Hindlimb muscle (tissue), 1 donor: ENCODE measurements at places on chromosomes 1 and 21. TPM values are rescaled to one million over a fixed set of nuclear protein-coding genes. Genes with fewer than 3 reads are reported as not detected.

The IFI6 gene
- 99.0 TPM for polyA plus RNA-seq

The NPPB gene
- polyA plus RNA-seq = not detected

The CHIA gene
- polyA plus RNA-seq = not detected

The ADAM30 gene
- not detected for polyA plus RNA-seq

The HES2 gene
- 0.21 TPM for polyA plus RNA-seq

The DCST2 gene
- 2.1 TPM for polyA plus RNA-seq

The PRR9 gene
- polyA plus RNA-seq = not detected

The NFASC gene
- polyA plus RNA-seq = 1.8 TPM

The FCRL6 gene
- polyA plus RNA-seq = not detected

The SLC5A9 gene
- polyA plus RNA-seq = 1.4 TPM

The SPATA45 gene
- 0.40 TPM for polyA plus RNA-seq

The OLFML3 gene
- 149 TPM for polyA plus RNA-seq

The AK5 gene
- polyA plus RNA-seq = 6.6 TPM

The GBP4 gene
- 4.4 TPM for polyA plus RNA-seq

The KLHL12 gene
- 19.7 TPM for polyA plus RNA-seq

The RNU1-1 gene
- not detected for polyA plus RNA-seq

The LMX1A gene
- polyA plus RNA-seq = 1.3 TPM

The OSCP1 gene
- polyA plus RNA-seq = 5.4 TPM

The ADAMTSL4 gene
- polyA plus RNA-seq = 65.4 TPM

The TMPRSS2 gene
- not detected for polyA plus RNA-seq

The AMY2B gene
- 16.0 TPM for polyA plus RNA-seq

The FAM43B gene
- 0.72 TPM for polyA plus RNA-seq

The LYPLAL1 gene
- 28.3 TPM for polyA plus RNA-seq

The HNRNPR gene
- 125 TPM for polyA plus RNA-seq

The CKS1B gene
- polyA plus RNA-seq = 48.2 TPM

The SLC2A5 gene
- 19.5 TPM for polyA plus RNA-seq

The KCNJ9 gene
- polyA plus RNA-seq = 0.09 TPM

The FHAD1 gene
- 2.1 TPM for polyA plus RNA-seq

The RUNX3 gene
- 0.72 TPM for polyA plus RNA-seq

The STMN1 gene
- polyA plus RNA-seq = 488 TPM

The C1QTNF12 gene
- 3.6 TPM for polyA plus RNA-seq

The AJAP1 gene
- 0.92 TPM for polyA plus RNA-seq

The PIGR gene
- polyA plus RNA-seq = 0.04 TPM

The MPL gene
- polyA plus RNA-seq = 0.41 TPM

The LRRC71 gene
- 0.83 TPM for polyA plus RNA-seq

The CYP4A11 gene
- polyA plus RNA-seq = 0.22 TPM

The THEM4 gene
- polyA plus RNA-seq = 15.0 TPM
